ENCODE measurements at places on chromosomes 4 and X.
A peak's percentile ranks its signal among the peaks of the same experiment; 100 is the strongest.

DNA sequence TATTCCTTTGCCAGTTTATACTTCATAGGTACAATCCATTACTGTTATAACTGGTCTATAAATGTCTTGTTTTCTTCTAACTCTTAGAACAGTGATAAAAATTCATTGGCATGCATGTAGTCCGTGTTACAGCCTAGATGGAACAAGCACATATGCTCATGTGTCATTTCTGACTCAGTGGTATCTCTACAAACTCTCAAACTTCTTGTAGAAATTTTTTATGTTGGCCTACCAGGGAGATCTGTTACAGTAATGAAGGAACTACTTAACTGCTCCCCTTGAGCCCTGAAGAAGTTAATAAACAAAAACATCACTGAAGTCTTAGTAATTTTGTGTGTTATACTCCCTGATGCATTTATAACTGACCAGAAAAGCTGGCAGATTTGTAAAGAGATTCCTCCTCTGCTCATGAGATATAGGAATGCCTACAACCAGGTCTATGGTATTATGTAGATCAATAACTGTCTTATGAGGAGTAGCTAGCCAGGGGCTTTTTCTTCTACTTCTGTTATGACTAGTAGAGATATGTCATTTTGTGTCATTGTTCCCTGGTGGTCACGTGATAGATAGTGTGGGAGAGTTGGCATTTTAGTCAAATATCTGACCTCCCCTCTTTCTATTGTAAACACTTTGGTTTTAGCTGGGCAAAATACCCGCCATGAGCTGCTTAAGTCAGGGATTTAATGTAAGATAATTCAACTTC, 53.7 kb upstream of the FAAH2 start:
- no peak for DNase-seq

- no peak for DNase-seq
Observed at GRCh38 chrX:100319716-100320115, 90.4 kb downstream of the PCDH19 start.

DNA sequence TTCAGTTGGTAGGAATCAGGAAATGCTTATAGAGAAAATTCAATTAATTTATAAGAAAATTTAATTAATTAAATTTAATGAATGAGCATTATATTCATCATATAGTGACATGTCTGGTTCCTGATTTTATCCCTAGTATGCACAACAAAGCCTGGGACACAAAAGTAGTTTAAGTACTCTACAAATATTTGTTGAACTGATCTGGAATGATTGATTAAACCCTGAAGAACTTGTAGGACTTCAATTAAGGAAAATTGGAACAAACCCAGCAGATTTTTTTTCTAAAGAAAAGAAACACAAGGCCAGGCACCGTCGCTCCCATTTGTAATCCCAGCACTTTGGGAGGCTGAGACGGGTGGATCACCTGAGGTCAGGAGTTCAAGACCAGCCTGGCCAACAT, 4.5 kb upstream of the APELA start:
- no peak for DNase-seq

GRCh38 chr4:51895158-51895557, 52.2 kb downstream of the DCUN1D4 start:
- DNase-seq = peak; percentile 13

DNA sequence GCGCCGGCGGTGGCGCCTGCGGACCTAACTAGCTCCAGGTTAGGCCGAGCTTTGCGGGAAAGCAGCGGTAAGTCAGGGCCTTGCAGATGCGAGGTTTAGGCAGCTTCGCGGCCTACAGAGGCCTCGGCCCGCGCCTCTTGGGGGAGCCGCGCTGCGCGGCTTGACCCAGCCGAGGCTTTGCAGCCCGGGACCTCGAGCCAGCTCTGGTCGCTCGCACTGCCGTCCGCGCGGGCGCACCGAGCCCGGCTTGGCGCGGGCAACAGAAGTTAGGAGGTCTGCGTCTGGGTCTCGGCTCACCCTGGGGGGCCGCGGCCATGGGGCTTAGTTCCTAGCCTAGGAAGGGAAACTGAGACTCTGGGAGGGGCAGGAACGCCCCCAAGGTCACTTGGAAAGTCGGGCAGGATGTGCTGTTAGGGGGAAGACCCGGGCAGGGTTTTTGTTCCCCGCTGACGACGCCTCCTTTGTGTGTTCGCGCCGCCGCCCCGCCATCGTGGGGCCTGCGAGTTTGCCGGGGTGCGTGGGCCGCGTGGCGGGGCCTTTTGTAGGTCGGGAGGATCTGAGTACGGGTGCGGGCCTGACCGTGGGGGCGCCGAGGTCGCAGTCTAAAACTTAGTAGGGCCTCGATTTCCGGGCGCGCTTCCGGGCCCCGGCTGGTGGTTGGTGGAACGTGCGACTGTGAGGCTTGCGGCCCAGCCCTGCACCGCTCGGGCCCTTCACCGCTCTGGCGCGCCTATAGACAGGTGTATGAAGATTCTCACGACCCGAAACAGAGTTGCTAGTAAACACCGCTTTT, 482 bp downstream of the RNF4 start:
- DNase-seq = peak; percentile 57

- no peak for DNase-seq
Observed at GRCh38 chr4:16457944-16458343, 231.7 kb upstream of the TAPT1 start.

- DNase-seq = no peak
Observed at GRCh38 chrX:100194082-100194775, 215.8 kb downstream of the PCDH19 start.

GRCh38 chrX:41002026-41002425, 83.2 kb upstream of the USP9X start:
- DNase-seq = no peak

GRCh38 chr4:168781341-168781740, 228.7 kb downstream of the CBR4 start:
- no peak for DNase-seq

DNA sequence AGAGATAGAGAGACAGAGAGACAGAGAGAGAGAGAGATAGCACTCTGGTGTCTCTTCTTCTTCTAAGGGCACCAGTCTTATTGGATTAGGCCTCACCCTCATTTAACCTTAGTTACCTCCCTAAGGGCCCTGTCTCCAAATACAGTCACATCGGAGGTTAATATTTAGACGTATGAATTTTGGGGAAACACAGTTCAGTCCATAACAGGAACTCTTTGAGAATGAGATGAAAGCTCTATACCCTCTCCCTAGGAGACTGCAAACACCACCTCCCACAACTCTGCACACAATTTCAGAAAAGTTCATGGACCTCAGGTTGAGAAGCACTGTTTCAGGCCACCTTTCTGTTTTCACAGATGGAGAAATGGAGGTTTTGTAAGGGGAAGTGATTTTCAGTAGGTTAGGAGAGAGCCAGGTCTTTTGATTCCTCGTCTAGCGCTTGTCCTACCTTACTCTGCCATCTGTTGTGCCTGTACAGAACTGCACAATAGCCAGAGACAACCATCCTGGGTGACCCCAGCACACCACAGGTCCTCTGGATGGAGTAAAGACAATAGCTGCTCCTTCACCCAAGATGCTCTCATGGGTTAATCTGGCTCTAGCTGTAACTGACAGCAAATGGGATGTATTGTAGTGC, 16.9 kb upstream of the LOC101059915 start:
- DNase-seq = no peak

DNA sequence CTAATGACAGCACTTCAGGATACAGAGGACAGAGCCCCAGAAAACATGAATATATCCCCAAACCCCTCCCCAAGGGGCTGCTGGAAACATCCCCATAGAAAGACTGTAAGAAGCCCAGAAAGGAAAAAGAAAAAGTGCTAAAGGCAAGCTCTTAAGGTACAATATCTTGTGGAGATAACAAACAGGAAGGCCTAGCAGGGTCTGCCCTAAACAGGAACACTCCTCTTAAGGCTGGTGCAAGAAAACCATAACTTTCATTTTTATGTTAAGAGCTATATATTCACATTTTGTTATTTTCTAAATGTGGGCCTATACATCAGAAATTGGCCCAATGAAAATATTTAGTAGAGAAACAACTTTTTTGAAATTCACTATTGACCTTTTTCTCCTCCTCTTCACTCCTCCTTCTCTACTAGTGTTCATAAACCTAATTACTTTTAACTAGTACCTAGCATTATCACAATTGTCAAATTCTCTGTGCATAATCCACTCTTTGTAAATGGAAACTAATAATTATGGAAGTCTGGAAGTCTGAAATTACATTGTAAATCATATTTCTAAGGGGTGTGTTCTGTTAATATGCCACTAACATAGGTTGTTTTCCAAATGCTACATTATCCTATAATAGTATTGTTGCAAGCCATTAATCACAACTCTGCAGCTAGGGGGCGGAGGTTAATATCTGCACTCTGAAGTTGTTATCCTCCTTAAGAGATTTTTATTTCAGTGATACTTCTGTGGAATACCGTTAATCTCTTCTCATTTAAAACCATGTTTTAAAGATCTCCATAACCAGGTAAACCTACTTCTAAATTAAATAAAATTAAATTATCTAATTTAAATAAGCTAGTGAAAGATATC, 59.8 kb downstream of the CASK start:
- DNase-seq = no peak

Data from GM19239 (cell line).